ENCODE measurements at places on chromosomes 13 and 19.

- DNase-seq, result peak; percentile 96
Measured at GRCh38 chr19:32373585-32374295, 28.3 kb downstream of the ZNF507 start.

DNA sequence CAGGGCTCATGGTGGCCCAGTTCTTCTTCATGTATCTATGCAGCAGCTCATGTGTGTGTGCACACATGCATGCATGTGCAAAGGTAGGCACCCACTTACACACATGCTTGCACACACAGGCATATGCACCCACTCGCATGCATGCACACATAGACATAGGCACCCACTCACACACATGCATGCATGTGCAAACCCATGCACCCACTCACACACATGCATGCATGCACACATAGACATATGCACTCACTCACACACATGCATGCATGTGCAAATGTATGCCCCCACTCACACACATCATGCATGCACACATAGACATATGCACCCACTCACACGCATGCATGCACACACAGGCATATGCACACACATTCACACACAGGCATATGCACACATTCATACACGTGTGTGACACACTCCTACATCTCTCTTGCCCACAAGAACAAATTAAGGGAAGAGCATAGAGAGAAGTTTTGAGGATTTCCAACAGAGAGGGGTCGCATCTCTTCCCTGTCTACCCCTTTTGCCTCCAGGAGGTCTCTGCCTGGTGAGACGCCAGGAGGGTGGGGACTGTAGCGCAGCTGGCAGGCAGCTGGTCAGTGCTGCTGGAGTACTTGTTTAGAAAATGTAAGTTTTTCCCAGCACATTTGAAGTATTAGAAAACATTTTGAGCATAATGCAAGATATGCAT, 63.9 kb upstream of the ARHGEF7 start:
- DNase-seq, result no peak

GRCh38 chr19:45096700-45097099, 3.7 kb downstream of the PPP1R37 start:
- DNase-seq, result no peak

- no peak for DNase-seq
Measured at GRCh38 chr19:13078897-13079541, 23.6 kb downstream of the LYL1 start.

DNA sequence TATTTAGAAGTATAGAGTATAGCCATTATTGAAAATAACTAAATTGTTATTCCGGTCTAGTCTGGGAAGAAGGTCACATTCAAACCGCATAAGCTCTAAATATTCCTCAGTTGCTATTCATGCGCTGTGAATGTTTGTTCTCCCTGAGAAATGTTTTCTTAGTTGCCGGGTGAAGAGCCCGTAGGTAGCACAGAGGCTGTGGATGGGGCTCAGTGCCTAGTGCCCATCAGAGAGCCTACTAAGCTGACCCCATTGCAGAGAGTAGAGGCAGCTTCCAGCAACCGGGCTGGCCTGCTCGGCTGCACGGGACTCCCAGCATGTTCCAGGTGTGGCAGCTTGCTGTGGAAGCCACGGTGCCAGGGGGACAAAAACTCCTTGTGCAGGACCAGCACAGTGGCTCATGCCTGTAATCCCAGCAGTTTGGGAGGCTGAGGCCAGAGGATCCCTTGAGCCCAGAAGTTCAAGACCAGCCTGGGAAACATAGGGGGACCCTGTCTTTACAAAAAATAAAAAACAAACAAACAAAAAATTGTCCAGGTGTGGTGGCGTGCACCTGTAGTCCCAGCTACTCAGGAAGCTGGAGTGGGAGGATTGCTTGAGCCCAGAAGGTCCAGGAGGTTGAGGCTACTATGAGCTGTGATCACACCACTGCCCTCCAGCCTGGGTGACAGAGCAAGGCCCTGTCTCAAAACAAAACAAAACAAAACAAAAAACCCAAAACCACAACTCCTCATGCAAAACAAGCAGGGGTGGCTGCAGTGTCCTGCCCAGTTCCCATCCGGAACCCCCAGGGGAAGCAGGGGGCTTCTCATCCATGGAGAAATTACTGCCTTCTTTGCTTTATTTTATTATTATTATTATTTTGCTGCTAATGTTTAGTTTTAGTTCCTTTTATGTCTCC, 82.5 kb downstream of the KCTD15 start:
- no peak for DNase-seq

GRCh38 chr13:52906122-52906903, 57.9 kb upstream of the PCDH8 start:
- no peak for DNase-seq

DNA sequence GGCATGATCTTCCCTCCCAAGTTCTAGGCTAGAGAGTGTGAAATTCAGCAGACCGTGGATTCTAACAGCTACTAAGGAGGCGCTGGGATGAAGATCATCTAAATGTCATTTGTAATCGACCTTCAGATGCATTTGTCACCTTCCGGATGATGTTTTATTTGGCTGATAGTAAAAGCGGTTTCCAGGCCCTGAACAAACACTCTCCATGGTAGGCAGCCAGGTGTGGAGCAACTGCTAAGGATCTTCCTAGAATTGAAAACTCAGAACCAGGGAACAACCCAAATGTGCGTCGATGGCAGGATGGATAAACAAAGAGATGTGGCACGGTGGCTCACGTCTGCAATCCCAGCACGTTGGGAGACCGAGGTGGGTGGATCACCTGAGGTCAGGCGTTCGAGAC, 107.2 kb upstream of the CACNA1A start:
- DNase-seq, result no peak

DNA sequence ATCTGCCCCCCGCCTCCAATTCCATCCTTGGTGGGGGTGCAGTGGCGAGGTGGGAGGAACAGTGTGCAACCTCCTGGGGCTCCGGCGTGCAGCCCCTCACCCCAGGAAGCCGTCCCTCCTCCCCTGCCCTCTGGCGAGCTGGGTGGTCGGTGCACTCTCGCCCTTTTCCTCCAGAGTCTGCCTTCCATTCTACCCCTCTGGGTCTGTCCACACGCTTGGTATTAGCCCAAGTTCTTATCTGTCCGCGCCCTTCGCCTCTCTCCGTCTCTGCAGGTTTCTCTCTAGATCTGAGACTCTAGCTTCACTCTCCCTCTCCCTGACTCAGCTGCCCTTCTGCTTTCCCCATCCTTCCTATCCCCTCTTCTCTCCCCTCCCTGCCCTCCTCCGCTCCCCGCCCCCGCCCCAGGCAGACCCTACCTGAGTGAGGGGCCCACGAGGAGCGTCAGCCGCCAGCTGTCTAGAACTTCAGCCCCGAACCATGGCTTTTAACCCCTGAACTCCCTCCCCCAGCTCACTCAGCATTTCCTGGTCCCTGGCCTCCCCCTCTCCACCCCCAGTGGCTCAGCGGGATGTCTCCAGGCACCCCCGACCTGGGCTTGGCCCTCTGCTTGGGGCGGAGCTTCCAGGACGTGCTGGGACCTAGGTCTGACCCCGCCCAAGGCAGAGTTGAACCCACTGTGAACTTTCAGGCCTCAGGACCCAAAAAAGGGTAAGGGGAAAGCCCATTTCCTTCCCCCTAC, 499 bp upstream of the KLK13 start:
- no peak for DNase-seq
